ENCODE measurements at places on chromosomes 7 and 10.

GRCh38 chr7:139060695-139061237 is 24.9 kb upstream of the ZC3HAV1L start:
- DNase-seq: no peak

DNA sequence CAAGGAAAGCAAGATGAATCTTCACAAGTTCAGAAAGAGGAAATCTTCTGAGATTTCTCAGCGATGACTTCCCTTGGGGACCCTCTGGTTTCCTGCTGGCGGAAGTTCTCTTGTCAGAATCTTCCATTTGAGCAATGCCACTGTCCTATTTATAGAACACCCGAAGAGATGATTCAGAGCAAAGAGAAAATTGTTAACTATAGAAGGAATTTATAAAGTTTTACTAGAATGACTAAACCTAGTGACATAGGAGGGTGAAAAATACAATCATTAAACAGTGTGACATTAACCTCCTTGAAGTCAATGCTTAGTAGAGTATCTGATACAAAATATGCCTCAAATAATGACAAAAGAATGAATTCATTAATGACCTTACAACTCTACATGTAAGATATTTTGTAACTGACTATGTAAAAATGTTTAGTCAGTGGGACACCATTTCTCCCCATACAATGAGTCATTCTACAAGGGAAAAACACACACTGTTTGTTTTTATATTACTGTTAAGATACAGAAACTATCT is 206.5 kb upstream of the CNTNAP2 start:
- DNase-seq: no peak

DNA sequence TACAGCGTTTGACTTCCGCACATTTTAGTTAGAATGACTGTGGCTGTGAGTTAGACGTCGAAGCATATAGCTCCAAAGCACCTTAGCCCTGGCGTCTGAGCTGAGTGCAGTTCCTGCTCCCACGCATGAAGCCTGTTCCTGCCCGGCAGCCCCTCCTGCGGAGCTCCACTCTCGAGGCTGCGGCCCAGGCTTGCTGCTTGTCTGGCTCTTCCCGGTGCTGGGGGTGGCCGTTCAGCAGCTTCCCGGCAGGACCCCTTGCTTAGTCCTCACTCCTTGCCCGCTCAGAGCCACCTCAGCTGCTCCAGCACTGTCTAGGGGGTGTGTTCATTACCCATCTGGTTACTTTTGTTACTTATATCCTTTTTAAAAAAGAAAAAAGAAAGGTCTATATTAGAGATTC is 88.1 kb upstream of the DNAJB6 start:
- no peak for DNase-seq

- DNase-seq: no peak
These were observed 28.0 kb upstream of the COMTD1 start for GRCh38 chr10:75263806-75264205.

DNA sequence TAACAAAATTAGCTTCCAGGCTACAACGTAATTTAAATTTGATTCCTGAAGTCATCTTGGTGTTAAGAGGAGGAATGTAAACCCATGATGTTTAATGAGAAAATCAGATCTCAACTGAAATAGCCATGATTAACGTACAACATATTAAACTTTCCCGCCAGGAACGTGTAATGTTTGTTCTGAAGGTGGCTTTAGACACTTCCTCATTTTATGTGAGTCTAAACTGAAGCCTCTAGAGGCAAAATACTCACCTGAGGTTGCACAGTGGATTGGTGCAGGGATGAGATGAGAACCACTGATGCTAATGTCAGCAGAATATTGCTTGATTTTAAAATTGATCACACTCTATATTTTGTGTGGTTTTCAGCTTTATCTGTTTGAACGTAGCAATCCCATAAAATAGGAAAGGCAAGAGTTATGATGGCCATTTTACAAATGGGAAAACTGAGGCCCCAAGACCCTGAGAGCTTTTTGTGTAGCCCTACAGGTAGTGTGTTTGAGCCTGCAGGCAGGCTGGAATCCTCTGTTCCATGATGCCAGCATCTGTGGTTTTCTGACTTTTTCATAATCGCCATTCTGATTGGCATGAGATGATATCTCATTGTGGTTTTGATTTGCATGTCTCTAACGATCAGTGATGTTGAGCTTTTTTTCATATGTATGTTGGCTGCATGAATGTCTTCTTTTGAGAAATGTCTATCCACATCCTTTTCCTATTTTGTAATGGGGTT is 243.7 kb upstream of the BMPER start:
- no peak for DNase-seq

GRCh38 chr7:25803117-25803887 is 348.7 kb upstream of the NFE2L3 start:
- DNase-seq: no peak

- no peak for DNase-seq
These were observed 913.9 kb upstream of the AUTS2 start for GRCh38 chr7:68684246-68684839.

DNA sequence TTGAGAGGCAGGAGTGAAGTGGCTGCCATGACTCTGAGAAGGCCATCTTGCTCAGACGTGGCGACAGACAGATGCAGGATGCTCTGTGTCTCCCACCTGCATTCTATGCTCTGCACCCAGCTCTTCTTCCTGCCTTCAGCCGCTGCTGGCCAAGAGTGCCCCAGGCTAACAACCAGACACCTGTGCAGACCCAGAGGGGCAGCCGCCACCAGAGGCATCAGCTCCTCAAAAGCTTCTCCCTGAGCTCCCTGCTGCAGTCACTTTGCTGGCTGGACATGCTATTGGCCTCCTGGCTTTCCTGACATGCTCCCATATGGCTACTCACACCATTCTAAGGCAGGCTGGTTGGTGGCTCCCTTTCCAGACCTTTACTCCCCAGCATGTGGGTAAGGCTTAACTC is 70.6 kb upstream of the GRB10 start:
- no peak for DNase-seq

- DNase-seq: no peak
These were observed 134.4 kb downstream of the ITGA8 start for GRCh38 chr10:15585303-15585715.

DNA sequence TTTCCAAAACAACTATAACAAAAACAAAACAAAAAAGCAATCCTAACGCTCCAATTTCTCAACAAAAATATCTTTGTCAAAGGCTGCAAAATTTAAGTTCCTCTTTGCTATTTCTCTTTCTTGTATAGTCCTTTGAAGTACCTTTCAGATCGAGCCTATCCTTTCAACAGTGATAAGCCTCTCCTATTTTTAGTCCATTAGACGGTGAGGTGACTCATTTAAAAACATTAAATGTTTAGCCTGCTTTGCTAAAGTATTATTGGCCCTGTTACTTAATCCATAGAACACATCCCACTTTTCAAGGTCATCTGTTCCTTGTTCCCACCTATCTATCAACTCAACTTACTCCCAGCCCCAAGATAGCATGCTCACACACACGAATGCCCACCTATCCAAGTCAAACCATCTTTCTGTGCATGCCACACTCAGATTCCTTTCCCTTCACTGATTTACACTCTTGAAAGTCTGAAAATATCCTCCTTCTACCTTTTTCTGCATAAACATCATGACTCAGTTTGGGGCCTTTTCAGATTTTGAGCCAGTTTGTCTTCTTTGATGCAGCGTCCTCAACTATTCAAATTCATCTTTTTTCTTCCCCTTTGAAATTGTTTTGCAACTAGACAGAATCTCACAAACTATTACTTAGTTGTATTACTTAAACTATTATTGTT is 224.9 kb upstream of the TMEM229A start:
- DNase-seq: no peak

- no peak for DNase-seq
These were observed 663.6 kb downstream of the GRM8 start for GRCh38 chr7:126589068-126589684.

- no peak for DNase-seq
These were observed 21.0 kb downstream of the ITPRIP start for GRCh38 chr10:104317269-104317710.
